ENCODE measurements at places on chromosomes 11 and 22.

GRCh38 chr22:27915986-27916385 lies 3.1 kb downstream of the PITPNB start:
- no peak for DNase-seq

- DNase-seq = no peak
These were observed 36.3 kb upstream of the JAM3 start for GRCh38 chr11:134032501-134033091.

DNA sequence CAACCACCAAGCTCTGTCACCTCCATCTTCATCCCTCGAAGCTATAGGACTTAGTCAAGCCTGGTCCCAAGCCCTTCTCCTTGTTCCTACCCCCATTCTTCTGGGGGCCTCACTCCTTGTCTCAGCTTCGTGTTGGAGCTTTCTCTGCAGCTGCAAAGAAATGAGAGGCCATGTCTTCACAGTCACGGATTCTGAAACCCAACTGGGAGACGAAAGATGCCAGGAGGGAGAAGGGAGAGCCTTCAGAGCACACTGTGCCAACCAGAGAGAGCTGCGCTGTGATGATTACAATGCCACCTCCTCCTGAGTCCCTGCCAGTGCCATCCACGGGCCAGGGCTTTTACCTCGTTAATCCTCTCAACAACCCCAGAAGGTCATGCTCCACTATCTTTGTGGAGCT lies 469.3 kb downstream of the TBC1D22A start:
- no peak for DNase-seq

DNA sequence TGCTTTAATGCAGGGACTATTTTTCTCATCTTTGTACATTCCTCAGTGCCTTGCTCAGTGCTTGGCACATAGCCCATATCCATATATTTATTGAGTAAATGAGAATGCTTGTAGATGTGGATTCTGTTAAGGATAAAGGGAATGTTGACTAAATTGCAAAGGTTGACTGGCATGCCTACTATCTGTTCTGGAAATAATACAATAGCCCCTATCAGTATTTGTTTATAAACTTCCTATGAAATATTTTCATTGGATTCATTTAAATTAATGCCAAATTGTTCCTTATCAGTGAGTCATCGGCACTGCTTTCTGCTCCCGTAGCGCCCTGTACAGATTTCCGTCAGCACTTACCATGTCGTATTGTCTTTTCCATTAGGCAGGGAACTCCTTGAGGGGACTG lies 8.0 kb downstream of the RNF121 start:
- DNase-seq = no peak

DNA sequence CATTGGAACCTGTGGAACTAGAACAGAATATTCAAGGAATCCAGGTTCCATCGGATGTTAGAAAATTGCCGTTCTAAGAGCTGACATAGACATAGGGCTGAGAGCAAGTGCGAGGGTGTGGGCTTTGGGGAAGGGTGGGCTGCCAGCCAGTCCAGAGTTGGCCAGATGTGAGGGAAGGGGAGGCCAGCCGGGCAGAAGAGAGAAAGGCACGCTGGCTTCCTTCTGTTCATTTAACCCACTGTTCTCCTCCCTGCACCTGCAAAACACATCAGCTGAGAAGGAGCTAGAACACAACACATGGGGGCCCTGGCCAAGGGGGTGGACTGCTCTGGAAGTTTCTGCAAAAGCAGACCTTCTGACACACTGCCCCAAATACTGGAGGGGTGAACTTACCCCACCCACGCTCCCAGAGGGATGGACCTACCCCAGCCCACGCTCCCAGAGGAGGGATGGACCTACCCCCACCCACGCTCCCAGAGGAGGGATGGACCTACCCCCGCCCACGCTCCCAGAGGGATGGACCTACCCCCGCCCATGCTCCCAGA lies 98.0 kb downstream of the SHANK2 start:
- no peak for DNase-seq

DNA sequence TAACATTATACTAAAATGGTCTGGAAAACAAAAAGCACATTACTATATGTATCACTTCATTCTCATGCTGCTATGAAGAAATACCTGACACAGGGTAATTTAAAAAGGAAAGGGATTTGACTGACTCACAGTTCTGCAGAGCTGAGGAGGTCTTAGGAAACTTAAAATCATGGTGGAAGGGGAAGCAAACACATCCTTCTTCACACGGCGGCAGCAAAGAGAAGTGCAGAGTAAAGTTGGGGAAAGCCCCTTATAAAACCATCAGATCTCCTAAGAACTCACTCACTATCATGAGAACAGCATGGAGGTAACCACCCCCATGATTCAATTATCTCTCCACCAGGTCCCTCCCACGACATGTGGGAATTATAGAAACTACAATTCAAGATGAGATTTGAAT lies 60.0 kb downstream of the FAM181B start:
- no peak for DNase-seq

- peak; percentile 81 for DNase-seq
These were observed at the start of gene ANKRD42 for GRCh38 chr11:83193315-83194280. Gene ANKRD42 (plus strand): TSS chr11:83193712. CDS start chr11:83194671, 959 bp downstream.

DNA sequence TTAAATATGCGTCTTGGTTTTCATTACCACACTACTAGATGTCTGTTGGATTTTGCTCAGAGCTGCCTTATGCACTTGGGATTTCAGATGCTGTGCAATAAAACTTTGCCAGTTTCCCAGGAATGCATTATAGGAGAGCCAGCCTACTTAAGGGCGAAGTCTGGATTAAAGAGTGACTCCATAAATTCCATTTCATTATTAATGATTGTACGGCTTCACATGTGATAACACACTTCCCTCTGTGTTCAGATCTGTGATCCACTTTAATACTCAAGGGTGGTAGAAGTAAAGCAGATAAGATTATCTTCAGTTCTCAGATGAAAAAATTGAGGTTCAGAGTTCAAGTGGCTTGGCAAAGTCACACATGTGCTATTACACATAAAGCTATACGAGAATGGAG lies 110.2 kb downstream of the C11orf91 start:
- no peak for DNase-seq

- DNase-seq = no peak
These were observed 2.3 kb upstream of the RHOD start for GRCh38 chr11:67054346-67054835.

DNA sequence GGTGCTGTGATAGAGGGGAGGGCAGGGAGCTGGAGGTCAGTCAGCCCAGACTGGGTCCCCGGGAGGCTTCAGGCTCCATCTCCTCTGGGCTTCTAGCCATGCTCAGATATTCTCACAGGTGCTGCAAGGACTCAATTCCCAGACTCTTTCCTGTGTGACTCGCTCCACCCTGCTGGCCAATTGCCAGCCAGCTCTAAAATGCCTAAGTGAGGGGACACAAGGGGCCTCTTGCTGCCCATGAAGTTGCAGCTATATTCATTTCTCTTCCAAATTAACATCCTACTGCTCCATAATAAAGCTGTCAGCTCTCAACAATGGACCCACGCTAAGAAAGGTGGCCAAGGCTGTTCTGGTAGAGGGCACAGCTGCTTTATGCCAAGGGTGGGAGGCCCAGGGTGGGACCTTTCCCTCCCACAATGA lies 101.5 kb downstream of the PLEKHA7 start:
- DNase-seq = no peak

GRCh38 chr11:2512431-2513407 lies 67.9 kb downstream of the KCNQ1 start:
- DNase-seq = no peak

- no peak for DNase-seq
These were observed 94.2 kb downstream of the ABTB2 start for GRCh38 chr11:34263441-34264091.

DNA sequence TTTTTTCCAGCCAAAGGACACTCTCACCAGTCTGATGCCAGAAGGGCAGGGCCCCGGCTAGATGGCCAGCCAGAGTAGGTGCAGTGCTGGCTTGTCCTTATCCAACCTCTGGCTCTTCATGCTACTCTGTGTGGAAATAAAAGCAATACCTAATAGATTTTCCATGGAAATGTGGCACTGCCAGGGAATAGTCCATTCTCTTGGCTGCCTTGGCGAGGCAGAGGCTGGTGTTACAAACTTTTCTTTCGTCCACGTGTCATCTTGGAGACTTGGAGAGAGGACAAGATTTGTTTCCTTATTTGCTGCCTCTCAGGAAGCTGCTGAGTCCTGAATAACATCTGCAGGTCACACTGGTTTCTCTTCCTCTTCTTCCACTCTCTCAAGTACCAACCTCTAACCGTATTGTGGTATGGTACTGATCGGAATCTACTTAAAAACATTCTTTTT lies 17.2 kb upstream of the C1QTNF4 start:
- no peak for DNase-seq

- no peak for DNase-seq
These were observed 27.0 kb downstream of the CSTF3 start for GRCh38 chr11:33134276-33134675.

- no peak for DNase-seq
These were observed 43.5 kb downstream of the GGTLC2 start for GRCh38 chr22:22687638-22688500.

DNA sequence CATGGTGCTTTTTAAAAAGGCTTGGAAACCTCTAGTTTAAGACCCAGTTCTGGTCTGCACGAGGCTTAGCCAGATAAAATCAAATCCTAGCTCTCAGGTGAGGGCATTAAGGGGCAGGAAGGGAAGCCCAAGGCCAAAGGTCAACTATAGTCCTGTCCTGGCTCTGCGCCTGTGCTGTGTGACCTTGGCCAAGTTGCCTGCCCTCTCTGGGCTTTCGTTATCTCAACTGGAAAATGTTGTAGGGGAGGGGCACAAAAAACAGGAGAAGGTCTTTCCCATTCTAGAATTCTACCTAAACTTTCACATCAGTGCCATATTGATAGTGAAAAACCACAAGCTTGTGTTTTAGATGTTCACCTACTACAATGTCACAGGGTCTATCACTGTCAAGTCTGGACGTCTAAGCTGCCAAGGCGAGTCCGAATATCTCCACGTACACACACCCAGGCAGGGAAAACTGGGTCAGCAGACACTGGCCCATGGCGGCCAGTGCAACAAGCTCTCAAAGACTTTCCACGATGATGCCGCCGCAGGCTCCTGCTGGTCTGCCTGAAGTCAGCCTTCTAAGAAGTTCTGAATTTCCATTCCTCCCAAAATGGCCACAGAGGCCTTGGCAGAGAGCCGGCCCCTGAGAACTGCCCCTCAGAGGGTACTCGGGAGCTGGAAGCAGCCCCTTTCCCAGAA lies 18.0 kb downstream of the MN1 start:
- no peak for DNase-seq

GRCh38 chr11:93054881-93055280 lies 85.4 kb downstream of the MTNR1B start:
- DNase-seq = no peak

GRCh38 chr11:96620464-96621044 lies 230.7 kb downstream of the JRKL start:
- DNase-seq = no peak

Data from stimulated activated CD4-positive, alpha-beta T cell treated with anti-CD3 and anti-CD28 coated beads, Interleukin-4, amount 100 ng/mL, for 1 hour (primary cell).